Activated CD4-positive, alpha-beta memory T cell treated with anti-CD3 and anti-CD28 coated beads for 36 hours (primary cell): ENCODE measurements at places on chromosomes 5 and 9.

DNA sequence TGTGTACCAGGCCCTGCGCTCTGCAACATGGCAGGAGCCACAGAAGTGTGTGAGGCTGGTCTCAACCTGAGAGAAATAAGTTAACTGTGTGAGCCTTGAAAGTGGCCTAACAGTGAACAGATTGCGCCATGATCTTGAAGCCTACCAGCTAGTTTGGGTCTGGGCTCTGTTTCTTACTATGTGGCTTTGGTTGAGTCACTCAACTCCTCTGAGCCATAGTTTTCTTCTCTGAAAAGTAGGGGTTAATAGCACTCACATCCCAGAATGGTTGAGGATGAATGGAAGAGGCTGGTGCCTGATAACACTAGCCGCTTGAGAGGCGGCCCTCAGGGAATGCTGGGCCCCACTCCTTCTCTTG is 121.5 kb downstream of the RGS3 start:
- no peak for DNase-seq

GRCh38 chr5:115487756-115488155 is 56.8 kb downstream of the FEM1C start:
- peak; percentile 34 for DNase-seq

DNA sequence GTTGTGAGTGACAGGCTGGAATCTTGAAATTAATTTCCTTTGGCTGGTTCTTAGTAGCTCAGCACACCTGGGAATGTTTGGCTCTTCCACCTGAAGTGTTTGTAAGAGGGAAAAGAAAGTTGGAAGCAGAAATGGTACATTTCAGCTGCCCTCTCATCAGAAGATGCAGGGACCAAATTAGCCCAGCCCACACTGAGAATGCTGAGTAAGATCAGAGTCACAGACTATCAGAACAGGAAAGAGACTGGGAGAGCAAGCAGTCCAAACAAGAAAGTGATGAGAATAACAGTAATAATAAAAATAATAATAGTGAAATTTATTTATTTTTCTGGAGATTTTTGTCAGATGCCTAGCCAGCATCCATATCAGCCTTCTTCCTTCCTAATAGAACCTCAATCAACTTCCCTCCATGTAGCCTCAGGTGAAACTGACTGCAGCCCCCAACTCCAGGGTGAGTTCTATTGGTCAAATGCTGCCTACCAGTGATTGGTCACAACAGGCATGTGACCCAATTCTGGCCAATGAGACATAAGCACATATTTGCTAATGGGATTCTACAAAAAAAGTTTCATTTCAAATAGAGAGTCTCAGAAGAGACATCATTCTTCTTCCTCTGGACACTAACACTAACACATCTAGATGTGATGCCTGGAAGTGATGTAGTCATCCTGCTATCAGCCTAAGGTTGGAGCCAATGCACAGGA is 31.2 kb upstream of the ADRA1B start:
- no peak for DNase-seq

- no peak for DNase-seq
These were observed 3.0 kb upstream of the SMC2 start for GRCh38 chr9:104091116-104091515.
